ENCODE measurements at places on chromosomes 4 and X.

- DNase-seq, result no peak
- H3K4me1 ChIP-seq, result no peaks in the 10 kb centered on the region
- no peaks in the 10 kb centered on the region for H3K27me3 ChIP-seq
- H3K27ac ChIP-seq, result no peak overlapping the region
- H3K4me3 ChIP-seq, result no peak overlapping the region
- H3K36me3 ChIP-seq, result no peaks in the 10 kb centered on the region
These were observed 106.8 kb upstream of the MAGEA10 start for GRCh38 chrX:152245213-152245612.

- no peaks in the 10 kb centered on the region for H3K27me3 ChIP-seq
- no peak for DNase-seq
- H3K4me1 ChIP-seq, result no peaks in the 10 kb centered on the region
These were observed 22.5 kb upstream of the ARHGAP6 start for GRCh38 chrX:11688201-11688600.

DNA sequence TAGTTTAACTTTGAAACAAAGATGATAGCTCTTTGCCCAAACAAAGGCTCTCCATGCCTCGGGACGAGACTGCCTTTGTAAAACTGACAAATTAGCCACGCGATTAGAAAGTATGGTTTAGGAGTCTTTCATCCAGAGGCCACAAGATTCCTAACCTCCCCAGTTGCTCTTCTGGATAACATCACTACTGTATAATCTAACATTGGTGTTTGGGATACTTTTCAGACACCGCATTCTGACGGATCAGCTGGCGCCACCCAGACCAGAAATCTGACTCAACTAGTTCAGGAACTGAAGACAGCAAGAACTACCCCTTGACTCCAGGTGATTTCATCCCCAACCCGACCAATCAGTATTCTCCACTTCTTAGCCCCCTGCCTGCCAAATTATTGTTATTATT, 98.1 kb upstream of the TEX13D start:
- H3K36me3 ChIP-seq, result no peaks in the 10 kb centered on the region
- H3K4me1 ChIP-seq, result peaks cover 12% of the 10 kb centered on the region
- no peak overlapping the region for H3K4me3 ChIP-seq
- H3K27me3 ChIP-seq, result no peaks in the 10 kb centered on the region
- no peak for DNase-seq

DNA sequence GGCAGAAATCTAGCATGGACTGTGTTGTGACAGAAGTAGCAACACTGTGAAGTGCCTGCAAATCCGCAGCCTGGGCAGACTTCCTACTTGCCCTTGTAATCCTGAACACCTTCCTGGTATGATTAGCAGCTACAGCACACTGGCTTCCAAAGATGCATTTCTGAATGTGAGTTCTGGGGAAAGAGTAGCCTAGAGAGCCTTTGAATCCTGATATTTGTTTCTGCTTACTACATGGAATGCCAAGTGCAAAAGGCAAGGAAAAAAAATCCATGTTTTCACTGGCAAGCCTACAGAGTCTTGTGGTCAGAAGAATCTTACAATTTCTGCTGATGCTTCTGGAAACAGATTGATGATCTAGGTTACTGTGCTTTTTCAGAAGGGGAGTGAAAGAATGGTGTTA, 223.7 kb downstream of the COL25A1 start:
- H3K36me3 ChIP-seq, result no peaks in the 10 kb centered on the region
- no peak overlapping the region for H3K27ac ChIP-seq
- no peaks in the 10 kb centered on the region for H3K4me1 ChIP-seq
- H3K4me3 ChIP-seq, result no peak overlapping the region

DNA sequence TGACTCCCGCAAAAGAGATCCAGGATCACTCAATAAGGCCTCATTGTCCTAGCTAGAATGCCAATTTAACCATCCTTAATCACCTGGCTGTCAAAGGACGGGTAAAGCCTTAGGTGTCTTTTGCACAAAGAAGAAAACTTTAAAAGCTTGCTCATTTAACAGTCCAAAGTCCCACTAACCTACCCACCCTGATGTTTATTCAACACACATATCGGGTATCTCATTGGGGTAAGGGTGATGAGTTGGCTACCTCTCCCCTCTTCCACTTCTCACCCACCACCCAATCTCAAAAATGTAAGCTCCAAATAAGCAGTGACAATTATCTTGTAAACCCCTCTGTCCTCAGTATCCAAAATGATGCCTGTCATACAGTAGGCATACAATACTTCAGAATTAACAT, 988 bp upstream of the SRD5A3 start:
- H3K36me3 ChIP-seq, result no peaks in the 10 kb centered on the region
- peaks cover 11% of the 10 kb centered on the region for H3K4me1 ChIP-seq
- H3K27ac ChIP-seq, result no peak overlapping the region
- H3K4me3 ChIP-seq, result no peak overlapping the region
- no peak for DNase-seq
- no peaks in the 10 kb centered on the region for H3K27me3 ChIP-seq

DNA sequence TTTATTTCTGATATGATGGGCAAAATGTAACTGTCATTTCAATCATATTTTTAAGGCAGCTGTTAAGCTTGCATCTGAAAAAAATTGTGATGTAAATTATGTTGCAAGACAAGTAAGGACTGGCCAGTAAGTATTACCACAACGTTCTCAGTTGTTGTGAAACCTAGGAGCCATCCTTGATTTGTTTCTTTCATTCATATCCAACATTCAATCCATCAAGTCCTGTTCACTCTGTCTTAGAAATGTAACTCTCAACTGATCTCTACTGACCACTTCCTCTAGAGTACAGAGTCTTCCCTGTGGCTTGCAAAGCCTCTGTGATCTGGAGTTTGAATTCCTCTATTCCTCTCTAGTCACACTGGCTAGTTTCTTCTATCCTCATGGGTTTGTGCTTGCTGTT, 161.4 kb upstream of the MAD2L1 start:
- no peak overlapping the region for H3K27ac ChIP-seq
- no peaks in the 10 kb centered on the region for H3K36me3 ChIP-seq
- no peak for DNase-seq
- no peaks in the 10 kb centered on the region for H3K4me1 ChIP-seq
- H3K4me3 ChIP-seq, result no peak overlapping the region

DNA sequence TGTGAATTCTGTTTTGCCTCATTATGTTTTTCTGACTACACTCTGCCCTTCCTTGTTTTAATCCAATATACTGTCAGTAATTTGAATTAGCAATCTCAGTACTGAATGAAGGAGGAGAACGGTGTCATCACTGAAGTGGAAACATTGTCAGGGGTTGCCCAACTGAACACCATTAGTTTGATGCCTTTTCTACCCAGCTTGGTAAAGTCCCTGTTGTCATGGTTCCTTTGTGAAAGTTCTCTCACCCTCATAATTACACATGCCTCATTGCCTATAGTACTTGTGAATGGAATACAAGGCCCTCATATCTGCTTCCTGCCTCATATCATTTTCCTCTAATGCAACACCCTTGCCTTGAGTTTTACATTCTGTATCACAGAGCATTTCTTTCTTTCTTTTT, 76.9 kb downstream of the RRAGB start:
- H3K36me3 ChIP-seq, result no peaks in the 10 kb centered on the region
- DNase-seq, result no peak
- no peak overlapping the region for H3K27ac ChIP-seq
- H3K4me3 ChIP-seq, result no peak overlapping the region
- H3K27me3 ChIP-seq, result no peaks in the 10 kb centered on the region

GRCh38 chrX:118978451-118978850, 4.0 kb downstream of the LONRF3 start:
- no peak overlapping the region for H3K4me3 ChIP-seq
- H3K4me1 ChIP-seq, result peaks cover 31% of the 10 kb centered on the region
- H3K27me3 ChIP-seq, result no peaks in the 10 kb centered on the region
- no peak for DNase-seq
- H3K36me3 ChIP-seq, result no peaks in the 10 kb centered on the region

DNA sequence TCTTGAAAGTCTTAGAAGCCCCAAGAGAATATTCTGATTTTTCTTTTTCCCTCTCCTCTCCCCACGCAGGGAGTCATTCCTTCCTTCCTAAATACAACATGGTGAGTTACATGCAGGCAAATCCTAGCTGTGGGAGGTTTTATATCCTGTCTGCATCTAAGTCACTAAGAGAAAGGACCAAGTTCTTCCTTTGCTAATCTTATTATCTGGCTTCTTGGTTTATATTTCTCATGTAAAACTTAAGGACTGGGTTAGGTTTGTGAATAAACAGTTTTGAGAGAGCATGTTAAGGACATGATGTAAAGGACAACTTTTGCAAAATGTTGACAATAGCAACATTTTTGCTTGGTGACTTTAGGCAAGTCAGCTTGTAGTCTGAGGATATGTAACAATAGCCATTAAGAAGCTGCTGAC, 5.1 kb upstream of the CXCL9 start:
- DNase-seq, result no peak
- no peaks in the 10 kb centered on the region for H3K27me3 ChIP-seq
- no peak overlapping the region for H3K4me3 ChIP-seq
- H3K27ac ChIP-seq, result no peak overlapping the region
- H3K4me1 ChIP-seq, result no peaks in the 10 kb centered on the region
- H3K36me3 ChIP-seq, result no peaks in the 10 kb centered on the region

- no peaks in the 10 kb centered on the region for H3K36me3 ChIP-seq
- H3K4me3 ChIP-seq, result no peak overlapping the region
- no peaks in the 10 kb centered on the region for H3K4me1 ChIP-seq
- DNase-seq, result no peak
- H3K27ac ChIP-seq, result no peak overlapping the region
- no peaks in the 10 kb centered on the region for H3K27me3 ChIP-seq
These were observed 26.0 kb downstream of the FHDC1 start for GRCh38 chr4:152962150-152962549.
